CD4-positive, alpha-beta T cell treated with Interleukin-4 for 4 hours (primary cell): ENCODE measurements at places on chromosomes 1 and 21.
A peak's percentile ranks its signal among the peaks of the same experiment; 100 is the strongest.

DNA sequence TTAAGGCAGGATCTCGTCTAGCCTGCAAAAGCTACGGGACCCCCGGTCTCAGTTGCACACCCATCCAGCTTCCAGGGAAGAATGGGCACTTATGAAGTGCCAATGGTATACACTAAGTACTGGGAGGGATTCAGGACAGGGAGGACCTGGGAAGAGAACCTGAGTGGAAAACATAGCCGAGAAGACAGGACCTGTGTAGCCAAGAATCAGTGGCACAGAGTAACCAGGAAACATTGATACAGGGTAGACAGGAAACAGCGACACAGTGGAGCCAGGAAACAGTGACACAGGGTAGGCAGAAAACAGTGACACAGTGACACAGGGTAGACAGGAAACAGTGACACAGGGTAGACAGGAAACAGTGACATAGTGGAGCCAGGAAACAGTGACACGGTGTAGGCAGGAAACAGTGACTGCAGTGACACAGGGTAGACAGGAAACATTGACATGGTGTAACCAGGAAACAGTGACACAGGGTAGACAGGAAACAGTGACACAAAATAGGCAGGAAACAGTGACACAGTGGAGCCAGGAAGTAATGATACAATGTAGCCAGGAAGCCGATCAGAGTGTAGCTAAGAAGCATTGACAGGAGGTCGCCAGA, 138.0 kb upstream of the ARHGEF16 start:
- DNase-seq = no peak

GRCh38 chr1:8661185-8662110, 156.0 kb downstream of the RERE start:
- DNase-seq = peak; percentile 24

DNA sequence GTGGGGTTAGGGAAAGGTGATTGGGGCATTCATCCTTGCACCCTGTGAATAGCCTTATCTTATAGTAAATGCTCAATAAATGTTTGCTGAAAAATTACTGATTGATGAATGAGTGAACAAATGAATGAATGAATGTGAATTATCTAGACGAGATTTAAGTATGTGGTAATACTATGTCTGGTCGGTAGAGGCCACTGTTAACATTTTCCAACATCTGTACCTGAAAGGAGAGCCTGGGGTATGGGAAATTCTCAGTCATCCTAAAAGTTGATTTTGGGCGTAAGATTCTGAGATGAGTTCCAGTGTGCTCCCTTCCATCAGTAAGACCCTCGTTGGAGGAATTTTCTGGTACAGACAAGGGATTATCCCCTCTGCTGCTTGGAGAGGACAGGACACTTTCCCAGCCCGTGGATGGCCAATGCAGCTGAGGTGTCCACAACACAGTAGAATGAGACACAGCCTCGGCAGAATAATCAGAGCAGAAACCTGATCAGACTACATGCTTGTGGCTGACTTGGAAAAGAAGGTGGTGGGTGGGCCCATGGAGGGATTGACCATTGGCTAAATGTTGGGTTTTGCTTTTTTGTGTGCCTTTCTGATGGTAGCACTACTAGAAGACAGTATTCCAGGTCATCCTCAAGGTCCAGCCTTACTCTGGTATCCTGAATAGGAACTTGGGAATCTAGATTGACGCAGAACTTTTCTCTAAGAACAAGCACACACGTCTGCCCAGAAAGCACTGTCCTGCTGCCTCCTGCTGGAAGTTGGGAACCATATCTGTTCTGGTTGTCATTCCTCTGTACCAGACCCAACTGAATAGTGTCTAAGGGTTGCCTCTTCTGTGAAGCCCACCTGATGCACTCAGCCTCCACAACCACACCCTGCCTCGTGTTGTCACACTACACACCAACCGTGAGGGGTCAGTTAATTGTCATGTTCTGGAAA, 262.0 kb downstream of the TNR start:
- peak; percentile 14 for DNase-seq

GRCh38 chr1:245700631-245701030, 545.8 kb downstream of the KIF26B start:
- no peak for DNase-seq

DNA sequence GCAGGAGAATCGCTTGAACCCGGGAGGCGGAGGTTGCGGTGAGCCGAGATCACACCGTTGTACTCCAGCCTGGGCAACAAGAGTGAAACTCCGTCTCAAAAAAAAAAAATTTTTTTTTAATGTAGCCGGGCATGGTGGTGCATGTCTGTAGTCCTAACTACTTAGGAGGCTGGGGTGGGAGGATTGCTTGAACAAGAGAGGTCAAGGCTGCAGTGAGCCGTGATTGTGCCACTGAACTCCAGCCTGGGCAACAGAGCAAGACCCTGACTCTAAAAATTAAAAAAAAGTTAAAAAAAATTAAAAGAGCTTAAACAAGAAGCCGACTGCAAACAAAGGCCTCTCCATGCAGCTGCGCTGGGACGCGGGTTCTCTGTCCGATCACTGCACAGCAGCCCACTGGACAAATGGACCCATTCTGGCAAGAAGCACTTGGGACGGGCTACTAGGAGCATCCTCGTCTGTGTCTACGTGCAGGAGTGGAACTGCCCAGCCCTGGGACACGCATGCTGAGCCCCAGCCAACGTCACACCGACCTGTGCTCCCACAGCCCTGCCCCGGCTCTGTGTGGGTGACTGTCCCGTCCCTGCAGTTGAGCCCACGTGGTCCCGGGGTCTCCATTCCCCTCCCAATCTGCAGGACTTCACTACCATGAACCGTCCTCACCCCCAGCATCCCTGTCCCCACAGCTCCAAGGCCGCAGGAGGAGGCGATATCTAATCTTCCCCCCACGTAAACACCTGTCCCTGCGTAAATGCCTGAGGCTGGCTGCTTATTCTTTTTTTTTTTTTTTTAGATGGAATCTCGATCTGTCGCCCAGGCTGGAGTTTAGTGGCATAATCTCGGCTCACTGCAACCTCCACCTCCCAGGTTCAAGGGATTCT, 12.3 kb downstream of the SLC35E2B start:
- no peak for DNase-seq

- DNase-seq = no peak
Observed at GRCh38 chr1:192914696-192915095, 105.9 kb downstream of the RGS2 start.

DNA sequence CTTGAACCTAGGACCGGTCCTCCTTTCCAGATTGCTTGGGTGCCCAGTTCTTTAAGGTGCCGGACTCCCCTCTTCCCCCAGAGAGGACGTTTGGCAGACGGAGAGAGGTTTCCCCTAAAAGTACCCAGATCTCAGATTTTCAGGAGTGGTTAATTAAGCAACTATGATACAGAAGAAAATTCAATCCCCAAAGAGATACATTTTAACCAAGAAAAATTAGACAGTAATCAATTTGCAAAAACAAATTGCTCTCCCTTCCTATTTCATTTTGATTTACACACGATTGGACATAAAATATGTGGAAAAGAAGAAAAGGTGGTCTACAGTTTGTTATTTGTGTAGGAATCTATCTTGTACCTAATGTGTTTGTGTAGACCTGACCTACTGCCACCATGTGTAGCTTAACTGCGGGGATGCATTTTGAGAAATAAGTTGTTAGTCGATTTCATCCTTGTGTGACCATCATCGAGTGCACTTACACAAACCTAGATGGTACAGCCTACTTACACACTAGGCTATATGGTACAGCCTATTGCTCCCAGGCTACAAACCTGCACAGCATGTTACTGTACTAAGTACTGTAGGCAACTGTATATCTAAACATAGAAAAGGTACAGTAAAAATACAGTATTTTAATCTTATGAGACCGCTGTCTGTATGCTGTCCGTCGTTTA, 755 bp downstream of the RPAP2 start:
- no peak for DNase-seq

- peak; percentile 30 for DNase-seq
Observed at GRCh38 chr1:59697150-59697800, 117.5 kb upstream of the HOOK1 start.

DNA sequence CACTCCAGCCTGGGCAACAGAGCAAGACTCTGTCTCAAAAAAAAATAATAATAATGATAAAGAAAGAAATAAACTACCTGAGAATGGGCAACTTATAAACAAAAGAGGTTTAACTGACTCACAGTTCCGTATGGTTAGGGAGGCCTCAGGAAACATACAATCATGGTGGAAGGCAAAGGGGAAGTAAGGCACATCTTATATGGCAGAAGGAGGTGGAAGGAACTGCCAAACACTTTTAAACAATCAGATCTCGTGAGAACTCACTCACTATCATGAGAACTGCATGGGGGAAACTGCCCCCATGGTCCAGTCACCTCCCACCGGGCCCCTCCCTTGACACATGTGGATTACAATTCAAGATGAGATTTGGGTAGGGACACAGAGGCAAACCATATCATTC, 6.3 kb upstream of the EGLN1 start:
- DNase-seq = no peak

- DNase-seq = no peak
Observed at GRCh38 chr1:26019641-26020315, 1.8 kb upstream of the EXTL1 start.

DNA sequence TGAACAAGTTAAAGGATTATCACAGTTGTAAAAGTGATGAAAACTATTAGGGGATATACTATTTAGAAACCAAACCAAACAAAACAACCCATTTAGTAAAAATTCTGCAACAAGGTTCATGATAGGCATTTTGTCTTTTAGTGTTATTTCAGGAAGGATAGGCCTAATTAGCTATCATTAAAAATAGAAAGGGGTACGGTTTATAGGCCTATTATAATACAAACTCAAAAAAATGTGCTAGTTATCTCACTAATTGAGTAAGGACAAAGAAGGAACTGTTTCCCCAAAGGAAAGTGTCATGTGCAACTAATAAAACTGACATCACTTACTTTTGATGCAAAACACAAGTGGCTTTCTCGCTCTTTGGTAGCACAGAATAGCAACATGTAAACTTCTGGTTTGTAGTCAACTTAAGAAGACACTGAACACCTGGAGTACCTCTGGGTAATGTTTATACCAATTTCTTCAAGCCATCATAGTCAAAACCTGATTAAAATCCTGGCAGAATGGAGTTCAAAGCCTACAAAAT, 28.5 kb downstream of the SLC16A1 start:
- no peak for DNase-seq

GRCh38 chr1:205545001-205545919, 40.8 kb downstream of the CDK18 start:
- no peak for DNase-seq
